ENCODE measurements at places on chromosomes 12 and 14.
A peak's percentile ranks its signal among the peaks of the same experiment; 100 is the strongest.

GRCh38 chr12:25058012-25058411 is 109.1 kb upstream of the BCAT1 start:
- DNase-seq, result no peak

DNA sequence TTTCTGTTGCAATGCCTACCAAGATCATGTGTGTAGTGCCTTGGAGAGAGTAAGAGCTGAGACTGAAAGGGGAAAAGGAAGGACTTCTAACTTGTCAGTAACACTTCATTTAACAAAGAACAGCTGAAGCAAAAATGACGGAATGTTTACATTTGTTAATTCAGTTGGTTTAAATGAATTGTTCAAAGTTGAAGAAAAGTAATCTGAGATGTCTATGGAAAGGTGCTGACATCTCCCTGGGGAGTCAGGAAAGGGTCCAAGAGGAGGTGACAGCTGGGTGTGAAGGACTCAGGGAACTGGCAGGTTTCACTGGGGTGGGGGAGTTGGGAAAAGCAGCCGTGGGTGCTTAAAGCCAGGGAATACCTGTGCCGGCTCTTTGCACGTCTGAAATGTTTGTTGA is 7.9 kb downstream of the TMEM63C start:
- no peak for DNase-seq

- DNase-seq, result no peak
Observed at GRCh38 chr14:38420048-38420447, 164.2 kb upstream of the CLEC14A start.

DNA sequence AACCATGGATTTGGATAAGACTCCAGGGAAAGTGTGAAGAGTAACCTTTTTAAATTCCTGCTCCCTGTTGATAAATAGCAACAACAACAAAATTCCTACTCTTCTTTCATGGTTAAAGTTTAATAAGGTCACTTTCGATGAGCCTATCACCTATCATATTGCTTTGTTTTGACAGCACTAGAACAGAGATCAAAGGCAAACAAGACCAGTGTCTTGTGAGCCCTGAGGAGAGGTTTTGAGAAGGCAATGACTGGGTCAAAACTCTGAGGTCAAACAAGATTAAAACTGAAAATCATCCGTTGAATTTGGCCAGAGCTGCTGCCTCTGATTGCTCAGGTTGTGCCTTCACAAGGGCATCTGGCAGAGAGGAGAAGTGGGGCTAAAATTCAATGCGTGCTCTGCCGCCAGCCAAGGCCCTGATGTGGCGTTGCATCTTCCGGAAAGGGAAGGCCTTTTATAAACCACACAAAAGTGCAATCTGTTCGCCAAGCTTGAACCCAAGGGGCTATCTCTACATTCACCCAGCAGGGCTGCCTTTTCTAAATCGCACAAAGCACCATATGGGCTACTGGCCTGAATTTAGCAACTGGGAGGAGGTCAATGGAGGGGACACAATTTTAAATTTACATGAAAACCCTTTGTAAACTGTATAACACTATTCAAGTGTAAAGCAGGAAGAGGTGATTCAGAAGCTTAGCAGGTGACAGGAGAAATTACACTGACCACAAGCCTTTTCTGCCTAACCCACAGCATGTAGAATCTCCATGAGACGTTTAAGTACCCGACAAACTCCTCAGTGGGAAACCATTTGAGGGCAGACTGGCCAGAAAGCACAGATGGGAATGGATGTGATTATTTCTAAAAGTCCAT is 140.8 kb downstream of the DAD1 start:
- no peak for DNase-seq

GRCh38 chr14:64838656-64839055 is 41.1 kb downstream of the SPTB start:
- DNase-seq, result no peak

DNA sequence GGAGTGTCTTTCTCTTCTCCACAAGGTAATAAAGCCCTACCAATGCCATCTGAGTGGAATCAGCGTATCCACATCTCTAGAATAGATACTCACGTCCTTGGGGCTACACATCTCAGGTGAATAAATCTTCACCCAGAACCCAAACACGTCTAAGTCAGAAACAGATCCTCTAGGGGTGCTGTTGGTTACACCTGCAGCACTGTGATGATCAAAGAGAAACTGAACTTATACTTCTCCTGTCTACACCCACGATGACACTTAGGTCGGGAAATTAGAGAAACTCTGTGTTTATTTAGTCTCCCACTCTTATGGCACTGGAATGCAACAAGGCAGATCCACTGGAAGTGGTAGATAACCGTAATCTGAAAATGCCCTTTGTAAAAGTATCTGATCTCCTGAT is 46.2 kb downstream of the WIF1 start:
- DNase-seq, result no peak

- no peak for DNase-seq
Observed at GRCh38 chr12:70849265-70849960, 71.1 kb downstream of the PTPRR start.

- no peak for DNase-seq
Observed at GRCh38 chr12:33313476-33313875, 126.1 kb downstream of the SYT10 start.

GRCh38 chr14:28761438-28762291 is 4.9 kb upstream of the FOXG1 start:
- peak; percentile 85 for DNase-seq

GRCh38 chr12:32312049-32312670 is 87.2 kb upstream of the FGD4 start:
- DNase-seq, result no peak

DNA sequence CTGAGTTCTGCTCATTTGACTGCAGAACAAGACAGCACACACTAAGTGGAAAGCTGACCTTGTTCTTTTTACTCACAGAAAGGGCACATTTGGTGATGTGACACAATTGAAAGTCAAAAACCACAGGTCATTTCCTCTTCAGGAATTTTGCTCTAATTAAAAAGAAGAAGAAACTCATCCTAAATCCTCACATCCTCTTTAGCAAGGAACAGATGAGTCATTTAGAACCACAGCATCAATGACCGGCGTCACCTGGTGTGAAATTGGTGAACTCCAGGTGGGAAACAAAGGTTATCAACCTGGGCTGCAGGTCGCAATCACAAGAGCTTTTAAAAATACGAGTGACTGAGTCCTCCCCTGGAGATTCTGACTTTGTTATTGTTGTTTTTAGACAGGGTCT is 2.9 kb upstream of the RNU6-8 start:
- DNase-seq, result no peak

- DNase-seq, result no peak
Observed at GRCh38 chr12:113795445-113795844, 170.7 kb downstream of the RBM19 start.

GRCh38 chr12:32870716-32871115 is 25.9 kb downstream of the PKP2 start:
- no peak for DNase-seq

GRCh38 chr12:121576851-121577391 is 3.9 kb downstream of the KDM2B start:
- no peak for DNase-seq

DNA sequence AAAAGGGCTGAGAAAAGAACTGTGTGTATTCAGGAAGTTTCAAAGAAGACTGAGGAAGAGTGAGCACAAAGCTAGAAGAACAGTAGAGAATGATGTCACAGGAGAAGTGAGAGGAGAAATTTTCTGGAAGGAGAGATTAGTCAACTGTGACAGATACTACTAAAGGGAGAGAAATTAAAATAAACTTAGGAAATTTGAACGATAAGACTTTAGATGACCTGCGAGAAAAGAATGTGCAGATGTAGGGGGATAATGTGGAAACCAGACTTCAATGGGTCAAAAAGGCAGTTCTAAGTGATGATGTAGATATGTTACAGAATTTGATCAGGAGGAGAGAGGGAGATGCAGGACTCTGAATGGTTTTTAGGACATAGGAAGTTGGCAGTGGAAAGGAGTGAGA is 287.4 kb downstream of the SYT1 start:
- DNase-seq, result no peak

DNA sequence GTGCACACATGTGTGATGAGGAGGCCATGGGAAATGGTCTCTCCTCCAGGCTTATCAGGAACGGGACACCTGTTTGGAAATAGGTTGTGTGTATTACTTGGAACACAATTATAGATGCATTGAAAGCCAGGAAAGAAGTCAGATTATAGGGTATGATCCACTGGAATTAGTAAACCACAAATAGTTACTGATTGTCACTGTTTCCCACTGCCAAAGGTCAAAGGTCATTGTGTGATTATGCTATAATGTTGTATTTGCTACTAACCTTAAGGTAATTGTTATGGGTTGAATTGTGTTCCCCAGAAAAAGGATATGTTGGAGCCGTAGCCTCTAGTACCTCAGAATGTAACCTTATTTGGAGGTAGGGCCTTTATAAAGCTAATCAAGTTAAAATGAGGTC is 129.9 kb upstream of the FBXO33 start:
- DNase-seq, result no peak

DNA sequence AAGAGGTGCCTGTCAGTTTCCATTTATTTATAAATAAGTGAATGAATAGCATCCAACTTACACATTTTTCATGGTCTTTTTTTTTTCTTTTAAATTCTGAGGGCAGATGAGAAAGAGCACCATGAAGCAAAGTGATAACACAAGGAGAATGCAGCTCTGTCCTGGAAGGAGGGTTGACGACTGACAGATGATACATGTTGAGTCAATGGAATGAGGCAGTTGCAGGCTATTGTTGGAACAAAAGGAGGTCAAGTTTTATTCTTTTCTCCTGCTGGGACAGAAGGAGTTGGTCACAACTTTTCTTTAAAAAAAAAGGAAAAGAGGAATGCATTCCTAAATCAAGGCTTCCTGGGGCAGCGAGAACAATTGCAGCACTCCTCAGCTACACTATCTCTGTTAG is 119.9 kb upstream of the PLEKHG7 start:
- no peak for DNase-seq

- no peak for DNase-seq
Observed at GRCh38 chr14:98185036-98185435, 1087.0 kb downstream of the BCL11B start.

DNA sequence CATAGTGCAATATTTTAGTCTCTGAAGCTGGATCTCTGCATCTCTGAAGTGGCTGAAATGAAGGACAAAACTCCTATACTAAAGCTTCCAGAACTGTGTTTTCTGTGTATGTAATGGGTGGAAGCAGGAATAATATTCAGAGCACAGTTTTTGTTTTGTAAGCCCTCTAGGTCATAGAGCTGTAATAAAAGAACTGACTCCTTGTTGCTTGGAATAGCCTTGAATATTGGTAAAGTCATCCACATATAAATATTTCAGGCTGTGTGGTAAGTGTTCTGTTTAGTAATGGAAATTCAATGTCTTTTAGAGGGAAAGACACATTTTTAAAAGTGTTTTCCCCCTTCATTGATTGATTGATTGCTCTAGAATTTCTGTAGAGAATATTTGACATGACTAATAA is 18.2 kb upstream of the AKAP6 start:
- DNase-seq, result no peak

- no peak for DNase-seq
Observed at GRCh38 chr12:105814283-105814682, 324.5 kb downstream of the NUAK1 start.

- DNase-seq, result no peak
Observed at GRCh38 chr12:115020091-115020490, 336.1 kb upstream of the TBX3 start.

- no peak for DNase-seq
Observed at GRCh38 chr12:118589162-118589561, 212.8 kb downstream of the SUDS3 start.

DNA sequence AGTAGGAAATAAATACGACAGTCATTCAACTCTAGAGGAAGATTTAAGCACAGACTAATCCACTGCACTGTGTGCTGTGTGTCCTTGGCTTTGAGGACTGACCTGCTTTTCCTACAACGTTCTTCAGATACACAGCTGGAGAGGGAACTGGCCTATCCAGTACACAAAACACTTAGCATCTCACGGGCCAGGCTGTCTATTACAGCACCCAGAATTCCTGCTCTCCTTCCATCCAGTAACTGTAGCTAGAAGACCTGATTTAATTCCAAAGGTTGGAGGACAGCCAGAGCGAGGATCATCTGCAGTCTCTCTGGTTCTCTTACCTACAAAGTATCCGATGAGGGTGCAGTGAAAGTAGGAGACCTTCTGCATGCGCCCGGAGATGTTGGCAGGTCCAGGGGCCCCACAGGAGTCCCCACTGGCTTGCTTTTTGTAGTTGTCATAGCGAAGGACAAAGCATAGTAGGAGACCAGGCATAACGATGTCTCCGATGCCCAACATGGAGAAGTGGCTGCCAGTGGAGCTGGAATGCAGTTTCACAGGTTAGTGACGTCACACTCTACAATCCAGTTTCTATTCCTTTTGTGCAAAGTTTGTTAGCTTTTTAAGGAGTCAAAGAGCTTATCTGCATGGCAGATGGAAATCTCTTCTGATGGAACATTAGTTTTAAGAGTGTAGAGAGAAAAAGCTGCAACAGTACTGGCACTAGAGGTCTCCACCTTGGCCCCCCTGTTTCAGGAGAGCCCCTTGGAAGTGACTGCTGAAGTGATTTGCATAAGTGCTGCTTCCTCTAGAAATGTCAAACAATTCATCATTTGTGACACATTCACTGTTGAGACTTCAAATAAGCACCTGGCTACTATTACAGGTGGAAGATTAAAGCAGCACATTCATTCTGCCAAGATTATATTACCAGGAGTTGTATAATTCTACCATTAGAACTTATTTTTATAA is 41.7 kb downstream of the ACADS start:
- no peak for DNase-seq

DNA sequence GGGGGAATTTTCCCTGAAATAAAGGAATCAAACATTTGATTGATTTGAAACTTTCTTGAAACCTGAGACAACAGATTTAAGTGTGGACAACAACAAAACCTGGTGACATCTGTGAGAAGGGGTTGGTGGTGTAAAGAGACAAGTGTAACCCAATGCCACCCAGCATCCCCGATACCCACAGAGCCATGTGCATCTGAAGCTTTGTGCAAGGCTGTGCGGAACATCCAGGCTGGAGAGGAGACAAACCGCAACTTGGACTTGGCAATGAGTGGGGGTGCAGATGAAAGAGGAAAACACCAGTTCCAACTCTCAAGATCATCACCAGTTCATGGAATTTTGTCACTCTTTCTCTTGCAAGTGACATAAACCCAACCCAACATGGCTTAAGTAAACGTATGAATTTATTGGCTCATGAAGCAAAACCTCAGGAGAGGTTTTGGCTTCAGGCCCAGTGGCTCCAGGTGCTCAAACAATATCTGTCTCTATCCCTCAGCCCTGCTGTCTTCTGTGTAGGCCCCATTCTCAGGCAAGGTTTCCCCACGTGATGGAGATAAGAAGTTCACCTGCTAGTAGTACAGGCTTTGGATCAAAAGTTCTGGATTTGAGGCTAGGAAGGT is 55.2 kb upstream of the NTF3 start:
- no peak for DNase-seq

DNA sequence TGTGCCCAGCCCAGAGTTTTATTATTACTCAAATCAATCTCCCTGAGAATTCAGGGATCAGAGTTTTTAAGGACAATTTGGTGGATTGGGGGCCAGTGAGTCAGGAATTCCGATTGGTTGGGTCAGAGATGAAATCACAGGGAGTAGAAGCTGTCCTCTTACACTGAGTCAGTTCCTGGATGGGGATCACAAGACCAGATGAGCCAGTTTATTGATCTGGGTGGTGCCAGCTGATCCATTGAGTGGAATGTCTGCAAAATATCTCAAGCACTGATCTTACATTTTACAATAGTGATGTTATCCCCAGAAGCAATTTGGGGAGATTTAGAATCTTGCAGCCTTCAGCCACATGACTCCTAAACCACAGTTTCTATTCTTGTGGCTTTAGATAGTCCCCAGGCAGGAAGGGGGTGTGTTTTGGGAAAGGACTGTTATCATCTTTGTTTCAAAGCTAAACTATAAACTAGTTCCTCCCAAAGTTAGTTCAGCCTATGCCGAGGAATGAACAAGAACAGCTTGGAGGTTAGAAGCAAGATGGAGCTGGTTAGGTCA is 89.1 kb upstream of the CNOT2 start:
- no peak for DNase-seq

GRCh38 chr14:69741055-69741454 is 25.9 kb upstream of the SRSF5 start:
- DNase-seq, result no peak
